SJSA1 (cell line): ENCODE measurements at places on chromosomes 7 and 10. TPM values are rescaled to one million over a fixed set of nuclear protein-coding genes. Genes with fewer than 3 reads are reported as not detected.
A peak's percentile ranks its signal among the peaks of the same experiment; 100 is the strongest.

DNA sequence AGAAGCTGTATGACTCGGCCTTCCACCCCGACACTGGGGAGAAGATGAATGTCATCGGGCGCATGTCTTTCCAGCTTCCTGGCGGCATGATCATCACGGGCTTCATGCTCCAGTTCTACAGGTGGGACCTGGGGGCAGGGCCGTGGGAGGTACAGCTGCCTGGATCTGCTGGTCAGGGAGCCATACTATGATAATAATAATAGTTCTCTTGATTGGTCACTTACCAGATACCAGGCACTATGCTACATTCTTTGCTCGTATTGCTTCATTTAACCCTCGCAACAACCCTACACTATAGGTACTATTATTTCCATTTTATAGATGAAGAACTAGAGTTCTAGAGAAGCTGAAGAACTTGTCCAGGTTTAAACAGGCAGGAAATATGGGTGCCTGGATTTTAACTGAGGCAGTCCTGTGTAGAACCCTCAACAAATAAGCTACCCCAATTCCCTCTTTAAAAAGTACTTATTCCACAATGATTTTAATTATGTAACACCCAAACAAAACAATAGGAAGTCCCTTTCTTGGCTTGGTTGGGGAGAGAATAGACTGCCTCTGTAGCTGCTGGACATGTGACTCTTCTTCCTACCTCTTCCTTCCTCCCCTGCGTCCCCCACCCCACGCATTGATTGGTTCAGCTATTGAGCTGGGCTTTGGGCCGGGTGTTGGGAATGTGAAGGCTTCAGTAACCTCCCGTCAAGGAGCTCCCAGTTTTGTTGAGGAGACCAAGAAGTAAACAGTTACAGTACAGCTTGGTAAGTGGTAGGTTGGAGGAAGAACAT is 12.8 kb downstream of the SFXN2 start:
- no peak overlapping the region for H3K4me3 ChIP-seq
- H3K27ac ChIP-seq = no peak overlapping the region
- peaks cover 15% of the 10 kb centered on the region; the same call in 1 of the 2 replicates for H3K36me3 ChIP-seq
- DNase-seq = no peak
- H3K27me3 ChIP-seq = no peaks in the 10 kb centered on the region

DNA sequence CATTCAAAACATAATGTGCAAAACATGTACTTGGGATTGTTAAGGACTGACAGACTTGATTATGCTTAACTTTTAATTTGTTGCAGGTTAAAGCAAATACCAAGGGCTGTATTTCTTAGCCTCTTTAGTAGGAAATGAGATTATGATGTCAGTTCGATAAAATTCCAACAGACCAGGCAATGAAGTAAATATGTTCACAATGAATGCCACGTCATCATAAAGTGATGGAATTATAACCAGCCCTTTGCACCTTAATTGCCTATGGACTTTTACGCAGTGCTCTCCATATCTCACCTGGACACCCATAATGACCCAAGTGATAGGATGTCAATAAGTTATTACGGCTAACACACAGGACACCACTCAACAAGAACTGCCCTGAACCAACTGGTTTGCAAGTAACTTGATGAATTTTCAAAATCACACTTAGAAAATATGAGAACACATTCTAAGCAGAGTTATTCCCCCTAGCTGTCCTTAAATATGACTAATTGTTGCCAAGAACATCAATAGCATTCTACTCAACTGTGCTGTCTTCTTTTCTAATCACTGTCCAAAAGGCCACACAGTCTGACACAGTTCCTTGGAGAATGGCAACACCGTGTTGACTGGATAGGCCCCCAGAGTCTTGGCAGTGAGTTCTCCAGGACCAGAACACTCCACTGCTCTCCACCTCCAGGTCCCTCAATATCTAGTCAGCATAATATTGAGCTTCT is 115.0 kb downstream of the CHCHD3 start:
- H3K27me3 ChIP-seq = no peaks in the 10 kb centered on the region
- no peak for DNase-seq
- H3K27ac ChIP-seq = no peak overlapping the region
- no peak overlapping the region for H3K4me3 ChIP-seq
- no peaks in the 10 kb centered on the region for H3K4me1 ChIP-seq
- H3K36me3 ChIP-seq = no peaks in the 10 kb centered on the region

DNA sequence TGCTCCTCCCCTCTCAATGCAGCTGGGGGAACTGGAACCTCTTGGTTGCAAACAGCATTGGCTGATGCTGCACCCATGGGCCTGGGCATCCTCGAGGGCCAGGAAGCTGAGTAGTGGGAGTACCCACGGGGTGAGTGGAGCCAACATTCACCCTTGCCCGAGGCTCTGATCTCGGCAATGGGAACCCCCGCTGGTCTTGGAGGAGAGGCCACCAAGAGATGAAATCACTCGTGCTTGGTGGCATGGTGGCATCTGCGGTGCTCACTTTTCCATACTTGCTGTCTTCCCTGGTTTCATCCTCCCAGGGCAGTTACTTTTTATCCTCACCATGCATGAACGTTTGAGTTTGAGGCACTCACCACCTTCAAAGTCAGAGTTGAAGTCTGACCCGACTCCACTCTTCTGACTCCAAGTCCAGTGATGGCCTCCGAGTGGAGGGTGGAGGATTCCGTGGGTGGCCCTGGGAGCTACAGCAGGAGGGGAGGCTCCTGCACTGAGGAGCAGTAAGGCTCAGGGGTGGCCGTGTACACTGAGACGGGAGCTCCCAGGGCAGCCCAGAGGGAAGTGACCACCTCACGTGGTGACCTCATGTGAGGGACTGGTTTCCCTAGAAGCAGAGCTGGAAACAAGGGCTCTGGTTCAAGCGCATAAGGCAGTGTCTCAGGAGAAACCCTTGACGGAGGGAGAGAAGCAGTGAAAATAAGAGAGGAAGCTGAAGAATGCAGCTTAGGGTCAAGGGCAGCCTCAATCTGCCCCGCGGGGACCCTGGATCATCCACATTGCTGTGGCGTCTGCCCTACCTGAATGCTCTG is 349.1 kb downstream of the TCERG1L start:
- DNase-seq = no peak
- H3K36me3 ChIP-seq = no peaks in the 10 kb centered on the region
- H3K4me3 ChIP-seq = no peak overlapping the region
- H3K27me3 ChIP-seq = no peaks in the 10 kb centered on the region

GRCh38 chr7:90383861-90384260 is 19.4 kb upstream of the CLDN12 start:
- peaks cover 22% of the 10 kb centered on the region for H3K4me1 ChIP-seq
- no peaks in the 10 kb centered on the region for H3K27me3 ChIP-seq
- DNase-seq = no peak
- H3K27ac ChIP-seq = peak overlapping the region; percentile 60

DNA sequence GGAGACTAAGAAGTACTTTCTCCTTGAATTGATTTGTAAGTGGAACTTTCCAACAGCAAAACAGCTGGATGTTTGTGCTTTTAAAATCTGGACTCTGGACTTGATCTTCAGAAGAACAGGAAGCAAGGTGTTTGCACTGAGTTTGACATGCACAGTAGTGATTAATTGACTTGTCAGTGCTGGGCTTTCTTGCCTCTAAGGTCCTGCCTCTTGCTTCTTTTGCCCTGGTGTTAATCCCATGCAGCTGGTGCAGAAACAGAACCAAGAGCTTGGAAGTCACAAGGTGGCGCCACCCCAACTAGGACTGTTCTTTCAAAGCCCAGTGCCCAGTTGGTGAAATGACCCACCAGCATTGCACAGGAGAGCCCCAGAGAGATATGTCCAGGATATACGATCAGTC is 66.8 kb upstream of the SEPHS1 start:
- no peaks in the 10 kb centered on the region for H3K36me3 ChIP-seq
- no peak for DNase-seq
- no peaks in the 10 kb centered on the region for H3K27me3 ChIP-seq
- no peaks in the 10 kb centered on the region for H3K4me1 ChIP-seq

DNA sequence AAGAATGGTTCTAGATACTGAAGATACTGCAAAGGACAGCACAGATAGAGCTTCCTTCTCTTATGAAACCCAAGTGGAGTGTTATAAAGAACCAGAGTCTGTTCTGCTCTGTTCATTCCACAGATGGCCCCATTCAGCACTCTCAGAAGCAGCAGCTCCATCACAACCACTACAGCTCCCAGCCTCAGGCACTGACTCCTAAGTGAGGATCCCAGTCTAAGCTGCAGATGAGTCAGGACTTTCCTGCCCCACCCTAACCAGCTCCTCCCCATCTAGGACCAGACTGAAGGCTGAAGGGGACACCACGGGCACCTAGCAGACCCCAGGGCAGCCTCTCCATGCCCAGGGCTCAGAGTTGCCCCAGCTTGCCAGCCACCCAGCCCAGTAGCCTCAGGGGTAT is 379.8 kb downstream of the GRID1 start:
- H3K4me3 ChIP-seq = no peak overlapping the region
- no peaks in the 10 kb centered on the region for H3K36me3 ChIP-seq
- DNase-seq = no peak
- H3K27me3 ChIP-seq = no peaks in the 10 kb centered on the region
- H3K27ac ChIP-seq = no peak overlapping the region

DNA sequence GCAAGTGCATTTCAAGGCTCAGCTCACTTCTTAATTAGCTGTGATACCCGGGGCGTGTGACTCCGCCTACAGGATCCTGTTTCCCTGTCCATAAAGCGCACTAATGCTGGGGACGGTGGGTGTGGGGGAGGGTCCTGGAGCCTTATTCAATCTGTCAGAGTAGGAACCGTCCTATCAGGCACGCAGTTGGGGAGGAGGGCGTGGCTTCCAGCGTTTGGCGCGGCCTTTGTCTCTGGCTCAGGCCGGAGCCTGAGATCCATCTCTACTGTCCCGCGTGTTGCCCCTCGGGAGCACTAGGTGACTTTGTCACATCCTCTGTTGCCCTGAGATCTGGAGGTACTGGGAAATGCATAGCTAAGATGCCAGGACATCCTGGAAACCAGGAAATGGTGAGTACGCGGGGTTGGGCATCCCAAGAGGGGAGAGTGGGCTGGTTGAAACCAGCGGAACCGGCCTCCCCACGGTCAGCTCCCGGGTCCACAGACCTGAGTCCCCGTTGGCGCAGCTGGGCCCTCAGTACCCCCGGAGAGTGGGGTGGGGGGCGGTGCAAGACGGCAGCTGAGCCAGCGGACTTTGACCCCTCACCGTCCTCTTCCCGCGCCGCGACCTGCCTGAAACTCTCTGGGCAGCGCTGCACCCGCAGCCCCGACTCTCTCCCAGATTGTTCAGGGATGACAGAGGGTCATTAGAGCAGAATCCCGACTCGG is 104.4 kb upstream of the ZNF92 start:
- H3K27me3 ChIP-seq = 0 out of 2 replicates have a peak, but pooled peaks cover 2% of the 10 kb centered on the region
- H3K36me3 ChIP-seq = no peaks in the 10 kb centered on the region
- H3K4me1 ChIP-seq = no peaks in the 10 kb centered on the region
- no peak overlapping the region for H3K4me3 ChIP-seq

GRCh38 chr10:79482741-79483140 is 29.6 kb upstream of the EIF5AL1 start:
- H3K36me3 ChIP-seq = no peaks in the 10 kb centered on the region
- no peaks in the 10 kb centered on the region for H3K27me3 ChIP-seq
- no peak for DNase-seq
- H3K27ac ChIP-seq = no peak overlapping the region

DNA sequence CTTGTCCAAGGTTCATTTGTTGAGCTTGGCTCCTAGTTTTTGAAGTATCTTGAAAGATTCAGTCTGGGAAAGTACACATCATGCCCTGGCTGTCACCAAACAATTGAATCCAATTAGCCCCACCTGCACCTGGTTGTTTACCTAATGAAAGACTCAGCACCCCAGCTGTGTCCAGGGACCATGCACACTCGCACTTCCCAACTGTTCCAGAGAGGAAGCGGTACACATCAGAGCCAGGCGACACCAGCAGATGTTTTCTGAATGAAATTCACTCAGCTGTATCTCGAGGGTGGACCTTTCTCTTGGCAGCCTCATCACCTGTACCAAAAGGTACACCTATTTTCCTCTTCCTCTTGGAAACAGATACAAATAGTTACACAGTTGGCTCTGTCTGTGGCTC is 216.4 kb upstream of the LRGUK start:
- DNase-seq = no peak
- H3K36me3 ChIP-seq = no peaks in the 10 kb centered on the region
- H3K27me3 ChIP-seq = no peaks in the 10 kb centered on the region
- H3K27ac ChIP-seq = no peak overlapping the region

DNA sequence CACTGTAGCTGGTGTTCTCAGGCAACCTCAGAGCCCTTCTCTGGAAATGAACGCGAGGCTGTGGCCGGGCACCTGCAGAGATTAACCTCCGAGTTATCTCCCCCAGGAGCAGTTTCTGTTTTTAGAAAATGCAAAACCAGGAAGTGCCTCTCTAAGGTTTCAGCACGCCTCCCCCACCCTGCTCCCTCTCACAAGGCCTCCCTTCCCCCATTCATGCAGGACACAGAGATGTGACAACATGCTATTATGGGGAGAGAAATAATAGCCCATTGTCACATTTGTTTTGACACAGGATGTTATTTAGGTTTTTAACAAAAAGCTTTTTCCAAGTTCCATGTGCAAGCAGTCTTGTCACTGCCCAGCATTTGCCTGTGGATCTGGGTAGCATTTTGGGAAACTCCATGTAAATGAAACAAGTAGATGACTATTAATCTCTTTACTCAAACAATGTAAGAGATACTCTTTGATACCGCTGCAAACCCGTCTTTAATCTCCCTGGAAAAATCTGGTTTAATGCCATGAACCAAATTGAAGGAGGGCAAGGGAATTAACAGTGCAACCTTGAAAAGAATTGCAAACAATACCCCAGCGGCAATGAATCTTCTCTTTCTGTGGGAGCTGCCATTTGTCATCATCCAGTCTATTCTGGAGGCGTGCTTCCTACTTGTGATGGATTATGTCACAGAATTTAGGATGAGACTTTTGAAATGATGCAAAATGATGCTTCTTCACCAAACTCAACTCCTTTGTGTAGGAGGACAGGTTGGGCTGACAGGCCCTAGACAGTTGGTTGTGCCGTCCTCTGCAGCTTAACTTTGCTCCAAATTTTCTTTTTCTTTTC is 86.5 kb upstream of the NMT2 start:
- no peak overlapping the region for H3K4me3 ChIP-seq
- no peak overlapping the region for H3K27ac ChIP-seq
- H3K36me3 ChIP-seq = peaks cover 26% of the 10 kb centered on the region

- peaks cover 10% of the 10 kb centered on the region; the same call in 1 of the 2 replicates for H3K36me3 ChIP-seq
- H3K4me1 ChIP-seq = no peaks in the 10 kb centered on the region
Observed at GRCh38 chr7:112331492-112331891, 118.8 kb upstream of the IFRD1 start.

DNA sequence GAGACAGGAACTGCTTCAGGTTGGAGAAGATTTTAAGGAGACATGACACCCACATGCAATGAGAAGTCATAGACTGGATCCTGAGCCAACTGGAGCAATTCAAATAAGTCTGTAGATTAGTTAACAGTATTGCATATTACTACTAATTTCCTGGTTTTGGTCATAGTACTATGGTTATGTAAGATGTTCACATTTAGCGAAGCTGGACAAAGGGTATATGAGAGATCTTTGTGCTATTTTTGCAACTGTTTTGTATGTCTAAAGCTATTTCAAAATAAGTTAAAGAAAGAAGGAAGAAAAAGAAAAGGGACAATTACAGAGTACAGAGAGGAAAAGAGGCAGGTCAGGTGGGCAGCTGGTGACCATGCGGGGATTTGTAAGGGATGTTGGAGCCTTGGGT is 116.5 kb upstream of the SVIL start:
- no peaks in the 10 kb centered on the region for H3K4me1 ChIP-seq
- no peak overlapping the region for H3K27ac ChIP-seq
- no peak overlapping the region for H3K4me3 ChIP-seq
- no peaks in the 10 kb centered on the region; the same call in none of the 2 replicates for H3K27me3 ChIP-seq
- no peaks in the 10 kb centered on the region for H3K36me3 ChIP-seq

SCIN gene
- 0.37 and 0.56 TPM in 2 replicates for total RNA-seq

LSM8 gene
- total RNA-seq = 89.2 and 144 TPM in 2 replicates

DGKI gene
- total RNA-seq = 1.6 and 2.9 TPM in 2 replicates

TRIM74 gene
- not detected in 2 replicates for total RNA-seq

ARHGAP22 gene
- total RNA-seq = 0.53 TPM in 1 of 2 replicates, not detected in the other

C10orf105 gene
- not detected in 2 replicates for total RNA-seq
